Right cardiac atrium (tissue), 5 donors: ENCODE measurements at places on chromosomes 4 and X. TPM values are rescaled to one million over a fixed set of nuclear protein-coding genes. Genes with fewer than 3 reads are reported as not detected.

DNA sequence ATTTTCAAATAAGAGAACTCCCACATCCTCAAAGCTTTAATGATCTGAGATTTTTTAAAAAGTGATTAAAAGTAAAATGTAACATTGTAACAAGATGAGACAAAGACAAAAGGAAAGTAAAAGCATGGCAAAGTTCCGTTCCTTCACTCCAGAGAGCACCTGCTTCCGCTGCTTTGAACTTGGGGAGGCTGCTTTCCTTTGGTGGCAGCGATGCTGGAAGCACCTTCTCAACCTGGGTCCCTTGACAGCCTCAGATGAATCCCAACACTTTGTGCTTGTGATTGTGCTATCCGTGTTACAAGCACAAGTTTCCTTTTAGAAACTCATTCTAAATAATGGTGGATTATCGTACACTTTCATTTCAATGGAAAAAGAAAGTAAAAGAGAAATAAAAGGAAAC is 59.7 kb downstream of the HADH start:
- DNase-seq, result no peak

The MAGEB1 gene
- total RNA-seq, result not detected

- DNase-seq, result no peak
Observed at GRCh38 chrX:119211649-119212014, 24.5 kb upstream of the PGRMC1 start.

DNA sequence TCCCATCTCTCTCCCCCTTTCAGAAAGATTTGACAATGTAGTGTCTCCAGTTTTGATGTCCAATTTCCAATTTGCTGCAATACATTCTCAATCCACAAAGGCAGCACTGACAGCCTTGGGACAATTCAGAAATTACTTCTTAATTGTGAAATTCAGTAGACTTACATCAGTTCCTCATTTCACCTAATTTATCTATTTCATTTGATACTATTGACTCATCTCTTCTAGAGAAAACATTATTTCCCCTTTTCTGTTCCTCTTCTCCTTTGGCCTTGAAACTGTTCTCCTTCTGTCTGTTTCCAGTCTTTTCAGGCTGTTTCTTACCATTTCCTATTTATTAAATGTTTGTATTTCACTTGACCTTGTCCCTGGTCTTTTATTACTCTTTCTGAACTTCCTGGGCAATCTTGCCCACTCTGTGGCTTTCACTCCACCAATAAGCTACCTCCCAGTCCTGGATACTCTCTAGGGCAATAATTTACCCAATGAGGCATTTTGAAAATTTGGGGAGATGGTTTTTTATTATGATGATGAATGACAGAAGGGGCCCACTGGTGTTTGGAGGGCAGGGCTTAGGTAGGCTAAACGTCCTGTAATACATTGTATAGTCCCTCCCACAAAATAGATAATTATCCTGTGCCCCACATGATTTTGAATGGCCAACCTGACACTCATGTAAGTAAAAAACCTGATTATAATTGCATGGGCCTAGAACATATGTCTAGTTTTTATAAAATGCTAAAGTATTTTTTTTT is 498.0 kb upstream of the BOD1L1 start:
- no peak for DNase-seq

DNA sequence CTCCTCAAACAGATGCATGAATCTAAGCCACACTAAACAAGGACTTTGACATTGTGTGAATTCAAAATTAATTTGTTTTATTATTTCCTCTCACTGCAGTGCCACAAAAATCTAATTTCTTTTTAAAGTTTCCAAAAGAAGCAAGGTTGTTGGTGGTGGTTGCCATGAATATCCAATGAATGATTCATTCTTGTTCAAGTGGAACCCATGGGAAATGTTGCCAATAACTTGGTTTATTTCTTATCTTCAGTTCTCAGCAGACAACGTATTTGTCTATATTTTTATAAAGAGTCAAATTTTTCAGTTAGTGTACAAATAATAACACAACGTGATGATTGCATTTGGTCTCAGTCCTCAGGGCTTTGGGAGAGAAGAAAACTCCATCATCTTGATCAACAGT is 309.4 kb upstream of the NOCT start:
- DNase-seq, result no peak

GRCh38 chrX:153726286-153727122 is 1.8 kb downstream of the ABCD1 start:
- DNase-seq, result peak; percentile 88

DNA sequence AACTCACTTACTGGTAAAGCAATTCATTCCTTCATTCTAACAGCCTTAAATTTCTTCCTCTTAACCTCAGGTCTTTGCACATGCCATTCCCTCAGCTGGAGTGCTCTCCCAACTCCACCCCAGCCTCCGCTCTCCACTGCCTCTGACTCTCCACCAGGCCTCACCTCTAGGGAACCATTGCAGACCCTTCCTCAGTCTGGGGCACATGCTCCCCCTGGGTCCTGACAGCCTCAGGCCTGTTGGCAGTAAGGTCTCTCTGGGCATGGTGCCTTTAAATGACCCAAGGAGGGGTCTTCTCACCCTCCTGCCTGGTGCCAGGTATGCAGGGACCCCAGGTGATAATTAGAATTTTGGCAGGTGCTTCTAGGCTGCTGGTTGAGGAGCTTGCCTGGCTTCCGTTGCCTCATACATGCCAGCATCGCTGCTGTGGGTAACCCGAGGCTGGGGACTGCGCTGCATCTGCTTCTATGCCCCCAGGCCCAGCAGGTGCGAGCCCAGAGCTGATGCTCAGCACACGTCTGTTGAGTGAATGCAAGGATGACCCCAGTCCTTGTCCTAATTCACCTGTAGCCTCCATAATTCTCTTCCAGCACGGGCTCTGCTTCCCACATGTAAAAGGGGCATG is 27.5 kb upstream of the GPR78 start:
- DNase-seq, result no peak

The IL9R gene
- total RNA-seq, result not detected

DNA sequence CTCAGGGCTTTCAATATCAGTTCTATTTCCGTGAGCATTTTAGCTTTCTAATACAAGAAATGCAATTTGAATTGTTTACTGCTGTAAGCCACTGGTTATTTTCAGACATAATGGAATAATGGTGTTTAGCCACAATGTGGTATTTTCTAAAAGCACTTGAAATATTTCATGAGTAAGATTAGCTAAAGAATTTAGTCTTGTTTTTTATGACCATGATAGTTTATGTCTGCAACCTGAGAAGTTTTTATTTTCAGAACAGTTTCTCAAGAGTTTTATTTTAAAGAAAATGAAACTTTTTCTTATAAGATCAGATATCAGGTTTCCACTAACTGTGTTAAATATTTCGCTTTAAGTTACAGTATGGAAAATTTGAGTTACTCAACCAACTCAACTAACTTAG is 60.2 kb downstream of the SLIT2 start:
- DNase-seq, result no peak

The HS3ST1 gene
- total RNA-seq, result 6.2 TPM

DNA sequence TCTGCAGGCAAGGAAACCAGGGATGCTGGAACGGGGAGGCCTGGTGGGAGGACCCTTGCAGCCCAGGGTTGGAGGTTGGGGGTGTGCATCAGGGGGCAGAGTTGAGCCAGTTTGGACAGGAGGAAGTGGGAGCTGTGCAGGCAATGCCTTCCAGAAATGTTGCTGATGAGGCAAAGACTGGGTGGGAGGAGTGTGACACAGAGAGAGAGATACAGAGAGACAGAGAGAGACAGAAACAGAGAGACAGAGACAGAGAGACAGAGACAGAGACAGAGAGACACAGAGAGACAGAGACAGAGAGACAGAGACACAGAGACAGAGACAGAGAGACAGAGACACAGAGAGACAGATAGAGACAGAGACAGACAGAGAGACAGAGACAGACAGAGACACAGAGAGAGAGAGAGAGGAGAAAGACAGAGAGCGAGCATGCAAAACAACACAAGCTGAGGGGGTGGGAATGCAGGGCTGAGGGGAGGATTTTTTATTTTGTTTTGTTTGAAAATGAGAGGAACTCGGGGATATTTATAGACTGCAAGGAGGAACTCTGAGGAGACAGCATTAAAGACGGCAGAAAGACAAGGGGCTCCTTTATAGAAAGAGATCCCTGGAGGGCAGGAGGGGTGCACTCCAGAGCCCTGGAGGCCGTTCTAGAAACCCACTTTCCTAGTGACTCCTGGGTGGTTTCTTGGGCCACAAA is 1.9 kb upstream of the HAUS3 start:
- peak; percentile 58 for DNase-seq

The CLDN22 gene
- total RNA-seq, result not detected
